Gastroesophageal sphincter (tissue), 4 donors: ENCODE measurements at places on chromosomes 11 and 22. TPM values are rescaled to one million over a fixed set of nuclear protein-coding genes. Genes with fewer than 3 reads are reported as not detected.

LRRC74B gene
- not detected for total RNA-seq

BTG4 gene
- total RNA-seq: not detected

SEZ6L gene
- total RNA-seq: 0.40 TPM

SPI1 gene
- 15.7 TPM for total RNA-seq

C11orf87 gene
- total RNA-seq: not detected

TCN2 gene
- total RNA-seq: 34.6 TPM

GRCh38 chr11:69008737-69009440 lies 4.2 kb downstream of the MRGPRF start:
- peak; percentile 68 for ATAC-seq

DNA sequence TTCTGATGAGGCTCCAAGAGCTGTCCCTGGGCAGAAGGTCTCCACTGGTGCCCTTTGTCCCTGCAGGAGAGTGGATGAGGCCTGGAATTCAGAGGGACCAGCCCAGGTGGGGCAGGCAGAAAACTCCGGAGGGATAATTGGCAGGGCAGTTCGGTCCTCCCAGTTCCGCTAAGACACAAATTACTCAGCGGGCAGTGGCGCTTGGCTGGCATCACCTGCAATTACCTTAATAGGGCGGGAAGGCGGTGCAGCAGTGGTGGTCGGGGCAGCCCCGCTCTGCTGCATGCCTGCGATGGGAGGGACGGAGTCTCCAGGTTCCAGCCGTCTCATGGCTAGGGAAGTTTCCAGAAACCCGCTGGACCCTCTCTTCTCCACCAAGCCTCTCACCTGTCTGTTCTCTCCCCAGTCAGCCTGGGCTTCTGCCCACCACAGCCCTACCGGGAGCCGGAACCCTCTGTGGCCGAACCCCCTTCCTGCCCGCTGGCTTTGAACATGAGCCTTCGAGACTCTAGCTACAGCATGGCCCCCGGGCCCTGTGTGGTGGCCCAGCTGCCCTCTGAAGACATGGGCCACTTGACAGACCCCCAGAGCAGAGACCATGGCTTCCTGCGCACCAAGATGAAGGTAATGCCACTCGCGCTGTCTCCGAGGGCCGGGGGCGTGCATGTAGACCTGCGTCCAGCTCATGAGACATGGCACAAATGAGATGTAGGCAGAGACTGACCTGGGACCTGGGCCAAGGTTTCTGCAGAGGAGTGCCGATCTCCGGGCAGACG lies 7.0 kb downstream of the OVOL1 start:
- no peak for ATAC-seq

DNA sequence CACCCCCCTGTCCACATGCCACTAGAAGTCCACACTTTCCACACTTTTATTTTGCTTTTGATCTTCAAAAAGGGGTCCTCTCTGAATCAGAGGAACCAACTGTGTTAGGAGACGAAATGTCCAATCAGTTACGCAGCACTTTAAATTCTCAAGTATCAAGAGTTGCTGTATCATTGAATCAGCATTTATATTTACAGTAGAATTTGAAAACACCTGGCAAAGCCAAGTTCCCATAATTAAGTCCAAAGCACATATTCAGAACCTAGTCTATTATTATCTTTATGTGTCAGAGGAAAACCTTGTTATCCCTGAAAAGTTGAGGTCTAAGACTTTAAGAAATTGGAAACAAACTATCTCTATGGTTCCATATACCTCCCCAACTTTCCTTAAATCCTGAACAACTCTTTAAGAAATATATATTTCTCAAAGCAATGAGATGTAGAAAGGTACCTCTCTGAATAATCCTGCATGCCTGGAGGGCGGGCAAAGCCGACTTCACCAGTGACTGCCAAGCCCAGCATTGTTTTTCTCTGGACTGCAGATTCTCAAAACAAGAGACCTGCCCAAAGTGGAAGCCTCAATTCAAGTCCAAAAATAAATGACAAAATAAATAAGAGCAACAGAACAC lies 75.9 kb upstream of the ARFGAP3 start:
- ATAC-seq: no peak

- ATAC-seq: no peak
These were observed 1.1 kb downstream of the PELI3 start for GRCh38 chr11:66467756-66468155.

- no peak for ATAC-seq
These were observed 191.6 kb upstream of the PGR start for GRCh38 chr11:101321222-101321621.
